ENCODE measurements at places on chromosomes 12 and 14.

- no peak for DNase-seq
Observed at GRCh38 chr12:68376901-68377300, 44.7 kb upstream of the MDM1 start.

DNA sequence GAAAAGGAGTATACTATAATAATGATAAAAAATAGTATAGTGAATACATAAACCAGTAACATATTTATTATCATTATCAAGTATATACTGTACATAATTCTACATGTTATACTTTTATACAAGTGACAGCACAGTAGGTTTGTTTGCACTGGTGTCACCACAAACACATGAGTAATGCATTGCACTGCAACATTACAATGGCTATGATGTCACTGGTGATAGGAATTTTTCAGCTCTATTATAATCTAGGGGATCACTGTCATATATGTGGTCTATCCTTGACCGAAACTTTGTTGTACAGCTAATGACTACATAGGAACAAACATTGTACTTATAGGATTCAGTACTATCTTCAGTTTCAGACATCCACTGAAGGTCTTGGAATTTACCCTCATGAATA is 165.8 kb upstream of the SYT1 start:
- no peak for DNase-seq

DNA sequence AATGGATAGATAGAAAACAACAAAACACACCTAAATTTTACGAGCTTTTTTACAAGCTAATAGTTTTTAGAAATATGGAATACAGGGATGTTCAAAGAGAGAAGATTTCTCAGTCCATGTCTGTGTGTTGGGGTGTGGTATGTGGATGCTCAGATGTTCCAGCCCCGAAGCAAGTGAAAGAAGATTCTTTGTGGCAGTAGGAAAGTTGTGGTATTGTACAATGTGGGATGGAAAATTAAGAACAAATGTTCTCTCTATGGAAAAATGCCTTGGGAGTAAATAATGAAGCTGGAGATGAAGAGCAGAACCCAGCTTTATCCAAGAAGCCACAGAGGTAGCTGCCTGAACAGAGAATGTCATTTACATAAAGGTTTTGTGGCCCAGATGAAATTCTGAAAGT is 150.3 kb upstream of the PRKD1 start:
- no peak for DNase-seq

DNA sequence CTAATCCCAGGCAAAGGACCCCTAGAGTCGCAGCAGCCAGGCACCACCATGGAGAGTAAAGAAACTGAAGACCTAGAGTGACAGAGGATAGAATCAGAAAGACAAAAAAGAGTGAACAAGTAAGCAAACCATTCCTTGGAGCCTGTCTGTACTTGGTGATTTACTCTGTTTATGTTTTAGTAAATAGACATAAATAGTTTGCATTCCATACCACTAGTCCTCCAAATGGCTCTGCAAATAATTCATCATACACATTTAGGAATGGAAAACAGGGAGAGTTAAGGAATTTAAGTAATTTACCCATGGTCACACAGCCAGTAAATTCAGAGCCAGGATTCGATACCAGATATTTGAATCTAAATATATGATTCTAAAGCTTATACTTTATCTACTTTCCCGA is 2.8 kb downstream of the OLR1 start:
- DNase-seq = no peak

DNA sequence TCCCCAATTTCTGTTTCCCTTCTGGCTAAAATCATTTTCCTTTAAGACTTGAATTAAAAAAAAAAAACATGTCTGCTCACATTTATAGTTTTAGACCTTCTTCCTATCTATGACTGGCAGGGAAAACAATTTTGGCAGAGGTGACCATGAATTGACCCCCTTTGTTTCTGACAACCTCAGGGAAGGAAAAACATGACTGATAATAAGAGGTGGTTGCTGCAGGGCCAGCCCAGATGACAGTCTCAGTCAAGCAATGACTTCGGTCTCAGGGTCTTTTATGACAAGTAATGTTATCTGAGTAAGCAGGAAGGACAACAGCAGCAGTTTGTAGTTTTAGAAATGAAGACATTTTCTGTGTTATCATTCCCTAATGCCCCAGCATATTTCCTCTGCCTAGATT is 430.9 kb downstream of the LRIG3 start:
- no peak for DNase-seq

- DNase-seq = no peak
Observed at GRCh38 chr12:98228683-98229539, 286.5 kb upstream of the TMPO start.

GRCh38 chr12:6373022-6373787 is 2.2 kb downstream of the SCNN1A start:
- DNase-seq = no peak

DNA sequence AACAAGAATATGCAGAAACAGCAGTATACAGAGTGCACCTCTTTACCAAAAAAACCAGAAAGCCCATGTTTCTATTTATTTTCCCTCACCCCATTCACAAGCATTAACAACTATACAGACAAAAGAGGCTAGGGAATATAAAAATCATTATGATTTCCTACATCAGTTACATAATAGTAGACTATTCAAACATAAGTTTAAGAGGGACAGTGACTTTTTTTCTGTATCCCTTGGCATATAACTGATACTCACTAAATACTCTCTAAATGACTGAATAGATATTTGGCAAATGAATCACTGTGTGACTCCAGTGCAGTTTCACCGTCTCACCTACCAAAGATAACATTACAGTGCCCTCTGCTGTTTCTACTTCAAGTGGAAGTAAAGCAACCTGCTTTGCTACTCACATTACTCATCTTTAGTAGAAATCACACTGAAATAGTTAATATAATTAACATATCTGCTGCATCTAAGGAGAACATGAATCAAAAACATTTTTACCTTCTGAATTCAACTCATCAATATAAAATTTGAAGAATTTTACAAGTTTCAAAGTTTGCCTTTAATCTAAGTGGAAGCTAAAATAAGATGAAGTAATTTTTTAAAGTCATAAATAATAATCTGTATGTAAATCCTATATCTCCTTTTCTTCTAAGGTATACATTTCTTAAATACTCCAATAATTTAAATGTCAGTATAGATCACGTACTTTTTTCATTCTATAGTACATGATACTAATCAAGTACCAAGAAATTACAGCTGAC is 103.8 kb downstream of the OSBPL8 start:
- no peak for DNase-seq

- DNase-seq = no peak
Observed at GRCh38 chr14:50740856-50741255, 72.8 kb upstream of the SAV1 start.

DNA sequence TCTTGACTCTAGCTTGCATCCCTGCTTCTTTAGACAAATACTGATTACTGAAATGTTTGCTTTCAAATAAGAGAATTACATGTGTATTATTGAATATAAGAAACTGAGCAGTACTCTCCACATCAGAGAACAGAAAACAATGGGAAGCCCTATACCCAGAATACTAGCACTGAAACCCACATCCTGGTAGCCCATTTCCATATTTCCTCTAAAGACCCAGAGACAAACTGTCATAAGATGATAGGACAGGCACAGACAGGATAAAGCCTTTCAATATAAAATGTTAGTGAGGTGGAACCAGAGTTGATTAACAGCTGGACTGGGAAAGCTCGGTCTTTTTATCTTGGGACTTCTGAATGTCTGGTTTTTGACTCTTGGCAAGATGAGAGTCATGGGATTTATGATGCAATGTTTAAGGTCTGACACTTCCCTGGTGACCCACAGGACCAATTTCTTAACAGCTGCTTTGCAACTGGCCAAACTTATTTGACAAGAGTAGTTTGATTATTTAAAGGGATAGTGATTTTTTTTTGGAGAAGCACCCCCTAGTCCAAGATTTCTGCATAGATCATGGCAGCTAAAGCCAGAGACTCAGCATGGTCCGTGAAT is 166.9 kb upstream of the ATXN7L3B start:
- no peak for DNase-seq

DNA sequence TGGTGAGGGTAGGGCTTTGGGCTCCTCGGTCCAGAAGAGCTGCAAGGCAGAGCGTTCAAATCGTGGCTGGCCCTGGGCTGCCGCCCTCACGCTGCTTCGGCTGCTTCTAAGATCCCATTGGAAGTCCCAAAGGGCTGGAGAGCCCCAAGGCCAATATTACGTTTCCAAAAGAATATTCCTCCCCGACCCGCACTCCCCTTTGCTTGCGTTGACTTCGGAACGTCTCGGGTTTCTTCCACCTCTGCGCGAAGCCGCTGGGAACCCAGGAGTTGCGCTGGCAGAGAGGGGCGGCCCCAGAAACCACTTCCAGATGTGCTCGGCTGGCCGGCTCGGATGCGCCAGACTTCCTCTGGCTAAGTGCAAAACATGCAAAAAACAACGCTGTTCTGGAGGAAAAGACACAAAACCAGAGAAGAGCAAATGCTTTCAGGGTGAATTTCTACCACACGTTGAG is at the start of gene GLT8D2:
GLT8D2 (minus strand) TSS at position 285 of the 454 bp plus-strand sequence. CDS start 30,539 bp downstream, outside the sequence.
- peak; percentile 81 for DNase-seq

- no peak for DNase-seq
Observed at GRCh38 chr12:72511906-72512305, 239.7 kb downstream of the TRHDE start.

GRCh38 chr12:68119724-68120211 is 39.8 kb downstream of the IFNG start:
- no peak for DNase-seq

GRCh38 chr12:124456652-124457152 is 110.7 kb downstream of the NCOR2 start:
- DNase-seq = no peak
